Naive thymus-derived CD4-positive, alpha-beta T cell (primary cell): ENCODE measurements at places on chromosomes 13 and 19.

GRCh38 chr13:77696006-77696878 lies 1.2 kb upstream of the SLAIN1 start:
- peak overlapping the region; percentile 55 for H3K4me3 ChIP-seq
- DNase-seq: peak; percentile 19

DNA sequence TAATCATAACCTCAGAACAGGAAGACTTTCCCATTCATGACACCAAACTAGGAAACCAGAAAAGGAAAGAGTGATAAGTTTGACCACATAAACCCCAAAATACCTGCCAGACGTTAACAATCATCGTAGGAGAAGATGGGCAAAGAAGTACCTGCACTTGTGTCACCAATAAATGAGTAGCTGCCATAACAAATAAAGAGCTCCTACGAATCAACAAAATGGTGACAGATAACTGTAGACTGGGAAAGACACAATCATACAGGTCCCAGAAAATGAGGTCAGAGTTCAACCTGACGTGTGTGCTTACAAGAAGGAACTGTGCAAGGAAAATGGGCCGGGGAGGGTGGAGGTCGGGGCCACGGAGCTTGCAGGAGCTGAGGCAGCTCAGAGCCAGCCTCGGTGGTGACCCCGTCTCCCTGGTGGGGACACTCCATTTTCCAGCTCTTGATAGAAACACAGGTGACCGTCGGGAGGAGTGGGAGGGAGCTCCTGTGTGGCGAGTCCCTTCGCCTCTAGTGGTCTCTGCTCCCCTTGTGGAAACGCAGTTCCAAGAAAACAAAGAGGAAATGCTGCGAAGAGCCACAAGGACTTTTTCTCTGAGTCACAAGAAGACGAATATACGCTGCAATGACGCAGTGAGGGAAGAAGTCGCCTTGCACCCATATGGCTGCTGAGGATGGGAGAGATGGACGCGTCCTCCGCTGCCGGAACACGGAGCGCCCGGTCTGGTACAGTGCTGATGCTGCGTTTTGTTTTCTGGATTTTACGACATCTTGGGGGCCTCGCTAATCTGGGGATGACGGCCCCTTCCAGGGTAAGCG lies 9.5 kb downstream of the PIP5K1C start:
- no peak for DNase-seq
- peaks cover 4% of the 10 kb centered on the region for H3K36me3 ChIP-seq

DNA sequence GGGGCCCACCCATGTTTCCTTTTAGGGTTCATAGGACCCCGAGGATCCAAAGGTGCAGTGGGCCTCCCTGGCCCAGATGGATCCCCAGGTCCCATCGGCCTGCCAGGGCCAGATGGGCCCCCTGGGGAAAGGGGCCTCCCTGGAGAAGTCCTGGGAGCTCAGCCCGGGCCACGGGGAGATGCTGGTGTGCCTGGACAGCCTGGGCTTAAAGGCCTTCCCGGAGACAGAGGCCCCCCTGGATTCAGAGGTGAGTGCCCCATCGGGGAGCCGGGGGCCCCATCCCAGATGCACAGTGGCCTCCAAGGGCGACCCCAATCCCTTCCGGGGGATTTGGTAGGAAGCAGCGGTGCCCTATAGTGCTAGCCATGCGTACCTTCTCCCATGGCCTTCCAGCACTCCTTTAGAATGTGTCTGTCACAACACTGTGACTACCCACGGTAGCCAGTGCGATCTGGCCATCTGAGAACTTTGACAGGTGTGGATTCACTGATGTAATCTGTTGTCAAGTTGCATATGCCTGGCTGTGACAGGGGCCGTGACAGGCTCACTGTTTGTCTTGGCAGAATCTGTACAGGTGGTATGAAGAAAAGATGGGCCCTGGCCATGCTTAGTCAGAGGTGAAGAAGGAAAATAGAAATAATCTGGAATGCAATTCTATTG lies 88.5 kb downstream of the RAB20 start:
- no peaks in the 10 kb centered on the region for H3K4me1 ChIP-seq
- no peak overlapping the region for H3K27ac ChIP-seq
- no peak overlapping the region for H3K4me3 ChIP-seq

GRCh38 chr13:108056278-108056677 lies 159.1 kb downstream of the LIG4 start:
- H3K4me3 ChIP-seq: no peak overlapping the region
- H3K36me3 ChIP-seq: no peaks in the 10 kb centered on the region
- no peak overlapping the region for H3K27ac ChIP-seq
- no peaks in the 10 kb centered on the region for H3K4me1 ChIP-seq
- no peaks in the 10 kb centered on the region for H3K27me3 ChIP-seq

DNA sequence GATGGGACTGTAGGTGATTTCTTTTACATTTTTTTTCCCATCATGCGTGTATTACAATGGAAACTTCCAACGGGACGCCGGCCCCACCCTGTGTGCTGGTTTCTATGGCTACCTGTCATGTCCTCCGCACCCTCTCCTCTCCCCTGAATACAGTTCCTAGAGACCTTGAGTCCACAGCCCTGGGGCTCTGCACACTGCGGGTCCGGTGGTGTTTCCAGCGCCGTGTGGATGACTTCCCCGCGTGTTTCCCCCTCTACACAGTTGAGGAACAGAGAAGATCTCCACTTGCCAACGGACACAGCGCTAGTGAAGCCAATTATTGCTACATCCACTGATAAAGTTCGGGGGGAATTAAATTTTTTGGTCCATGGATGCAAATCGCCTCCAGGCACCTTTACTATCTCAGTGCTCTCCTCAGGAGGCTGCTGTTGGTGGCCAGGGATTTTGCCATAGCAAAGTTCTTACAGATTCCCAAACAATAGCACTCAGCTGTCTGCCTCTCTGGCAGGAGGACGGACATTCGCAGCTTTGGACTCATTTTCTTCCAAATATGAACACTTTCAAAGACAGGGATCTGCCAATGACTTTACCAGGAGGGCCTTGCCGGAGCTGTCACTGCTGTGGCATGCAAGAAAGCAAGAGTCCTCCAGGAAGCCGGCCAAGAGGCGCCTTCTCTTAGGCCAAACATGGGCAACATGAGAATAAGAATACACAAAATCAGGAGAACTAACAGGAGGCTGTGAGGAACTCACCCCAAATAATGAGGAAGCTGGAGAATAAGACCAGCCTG lies 39.3 kb upstream of the GAS6 start:
- DNase-seq: no peak
- no peaks in the 10 kb centered on the region for H3K27me3 ChIP-seq
- no peak overlapping the region for H3K27ac ChIP-seq
- no peak overlapping the region for H3K4me3 ChIP-seq
- H3K36me3 ChIP-seq: no peaks in the 10 kb centered on the region
- no peaks in the 10 kb centered on the region for H3K4me1 ChIP-seq

DNA sequence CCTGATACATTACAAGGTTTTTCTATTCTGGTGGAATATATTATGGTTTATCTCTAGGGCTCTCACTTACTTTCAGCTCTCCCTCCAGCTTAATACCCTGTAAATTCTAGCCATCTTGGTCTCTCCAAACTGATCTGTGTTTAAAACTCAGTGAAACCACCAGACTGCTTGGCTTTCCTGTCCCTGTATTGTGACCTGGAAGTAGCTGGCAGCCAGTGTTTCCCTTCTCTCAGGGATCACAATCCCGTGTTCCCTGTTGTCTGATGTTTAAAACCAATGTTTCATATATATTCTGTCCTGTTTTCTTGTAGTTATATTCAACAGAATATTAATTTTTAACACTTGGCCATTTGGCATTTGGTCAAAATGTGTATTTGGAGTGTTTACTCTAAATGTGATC lies 8.0 kb downstream of the AKAP11 start:
- peaks cover 6% of the 10 kb centered on the region for H3K36me3 ChIP-seq
- H3K27me3 ChIP-seq: no peaks in the 10 kb centered on the region
- H3K27ac ChIP-seq: no peak overlapping the region
- H3K4me3 ChIP-seq: no peak overlapping the region

DNA sequence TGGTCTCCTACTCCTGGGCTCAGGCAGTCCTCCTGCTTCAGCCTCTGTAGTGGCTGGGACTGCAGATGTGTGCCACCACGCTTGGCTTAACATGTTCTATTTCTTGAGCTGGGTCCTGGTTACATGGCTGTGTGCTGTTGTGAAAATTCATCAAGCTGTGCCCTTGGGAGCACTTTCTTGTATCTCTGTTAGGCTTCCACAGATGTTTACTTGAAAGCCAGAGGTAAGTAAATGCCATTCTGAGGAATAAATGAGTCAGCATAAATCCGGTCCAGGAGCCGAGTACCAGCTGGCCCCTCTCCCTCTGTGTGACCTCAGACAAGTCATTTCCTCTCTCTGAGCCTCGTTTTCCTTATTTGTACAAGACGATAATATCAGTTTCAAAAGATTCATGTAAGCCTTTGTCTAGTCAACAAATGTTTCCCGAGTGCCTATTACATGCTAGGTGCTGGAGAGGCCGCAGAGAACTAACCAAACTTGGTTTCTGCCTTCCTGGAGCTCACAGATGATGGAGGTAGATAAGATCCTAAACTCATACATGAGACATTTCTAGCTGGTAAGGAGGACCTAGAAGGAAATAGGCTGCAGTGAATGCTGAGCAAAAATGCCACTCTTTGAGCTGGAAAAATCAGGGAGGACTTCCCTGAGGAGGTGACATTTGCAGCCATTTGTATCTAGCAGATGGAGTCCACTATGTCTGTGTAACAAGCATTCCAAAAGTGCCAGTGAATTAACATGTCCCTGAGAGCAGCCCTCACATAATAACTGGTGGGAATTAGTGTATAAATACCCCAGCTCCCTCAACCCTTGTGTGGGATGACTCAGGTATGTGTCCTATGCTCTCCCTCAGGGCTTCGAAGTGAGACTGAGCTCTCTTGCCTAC lies 2.7 kb upstream of the RASAL3 start:
- no peaks in the 10 kb centered on the region for H3K27me3 ChIP-seq
- H3K4me1 ChIP-seq: peaks cover 47% of the 10 kb centered on the region

DNA sequence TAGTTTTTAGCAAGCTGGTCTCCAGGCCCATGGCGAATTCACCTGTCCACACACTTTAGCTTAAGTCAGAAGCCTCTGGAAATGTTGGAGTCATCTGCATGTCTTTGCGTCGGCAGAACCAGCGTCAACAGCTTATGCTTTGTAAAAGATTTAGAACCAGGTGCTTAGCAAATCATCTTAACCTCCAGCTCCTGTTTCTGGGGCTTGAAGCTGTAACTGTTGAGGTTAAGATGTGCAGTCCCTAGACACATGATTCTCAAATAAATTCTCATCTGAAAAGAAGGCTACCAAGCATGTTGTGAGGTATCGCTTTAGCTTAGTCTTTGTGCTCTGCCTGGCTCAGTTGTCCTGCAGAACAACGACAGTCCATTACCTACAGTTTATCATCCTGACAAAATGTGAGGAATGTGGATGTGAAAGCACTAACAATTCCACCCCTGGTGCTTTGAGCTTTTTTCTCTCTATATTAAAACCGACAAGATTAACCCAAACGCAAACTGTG lies 4.4 kb downstream of the EFNB2 start:
- H3K27me3 ChIP-seq: no peaks in the 10 kb centered on the region
- peaks cover 5% of the 10 kb centered on the region for H3K4me1 ChIP-seq
- no peak overlapping the region for H3K27ac ChIP-seq
- no peak overlapping the region for H3K4me3 ChIP-seq
- no peak for DNase-seq
